ENCODE measurements at places on chromosomes 6 and 20. TPM values are rescaled to one million over a fixed set of nuclear protein-coding genes. Genes with fewer than 3 reads are reported as not detected.
A peak's percentile ranks its signal among the peaks of the same experiment; 100 is the strongest.

Gene CTAGE9
- total RNA-seq: not detected

Gene TNNC2
- total RNA-seq: 0.45 TPM

Gene SLC25A27
- 49.0 TPM for total RNA-seq

Gene LTB
- total RNA-seq: not detected

Gene ACTL10
- total RNA-seq: 0.64 TPM

Gene MATN4
- total RNA-seq: not detected

Gene GTSF1L
- total RNA-seq: not detected

Gene MUC21
- not detected for total RNA-seq

Gene EYS
- 7.5 TPM for total RNA-seq

Gene SPINT3
- not detected for total RNA-seq

Gene GPR6
- total RNA-seq: 0.27 TPM

Gene FRK
- total RNA-seq: 0.36 TPM

- DNase-seq: no peak
These were observed 80.1 kb downstream of the PTPN1 start for GRCh38 chr20:50590348-50590664.

DNA sequence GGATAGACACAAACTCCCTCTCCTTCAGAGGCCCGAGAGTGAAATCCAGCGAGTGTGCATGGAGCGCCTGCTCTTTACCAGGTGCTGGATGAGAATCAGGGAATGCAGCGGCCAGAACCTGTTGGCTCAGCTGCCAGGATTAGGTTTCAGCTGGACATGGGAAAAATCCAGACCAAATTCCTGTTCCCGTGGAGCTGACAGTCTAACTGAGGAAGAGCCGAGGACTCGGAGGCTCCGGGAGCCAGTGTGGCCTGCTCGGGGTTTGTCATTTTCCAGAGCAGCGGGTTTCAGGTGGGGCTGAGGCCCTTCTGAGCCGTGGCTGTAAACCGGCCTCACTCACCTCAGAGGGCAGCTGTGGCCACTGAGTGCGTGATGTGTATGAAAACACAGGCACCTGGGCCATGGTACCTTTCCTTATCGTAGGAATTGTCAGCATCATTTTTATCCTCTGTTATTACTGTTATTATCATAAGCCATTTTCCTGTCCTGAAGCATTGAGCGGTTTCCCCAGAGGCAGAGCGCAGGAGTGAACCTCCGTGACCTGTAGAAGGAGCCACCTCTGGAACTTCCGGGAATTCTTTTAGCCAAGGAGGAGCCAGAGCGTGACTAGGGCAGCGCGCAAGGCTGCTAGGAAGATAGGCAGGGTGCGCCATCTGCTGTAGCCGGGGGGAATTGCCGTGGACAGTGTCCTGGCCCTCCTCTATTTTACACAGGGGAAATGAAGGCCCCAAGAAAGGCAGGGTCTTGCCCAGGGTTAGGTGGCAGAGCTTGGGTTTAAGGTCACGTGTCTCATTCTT lies 27.3 kb downstream of the PKIG start:
- peak; percentile 89 for DNase-seq

- DNase-seq: no peak
These were observed 110.6 kb downstream of the UBE3D start for GRCh38 chr6:82954937-82955577.

- no peak for DNase-seq
These were observed 4.4 kb downstream of the CAPN11 start for GRCh38 chr6:44162876-44163625.

GRCh38 chr20:14412065-14412681 lies 74.8 kb upstream of the FLRT3 start:
- no peak for DNase-seq

DNA sequence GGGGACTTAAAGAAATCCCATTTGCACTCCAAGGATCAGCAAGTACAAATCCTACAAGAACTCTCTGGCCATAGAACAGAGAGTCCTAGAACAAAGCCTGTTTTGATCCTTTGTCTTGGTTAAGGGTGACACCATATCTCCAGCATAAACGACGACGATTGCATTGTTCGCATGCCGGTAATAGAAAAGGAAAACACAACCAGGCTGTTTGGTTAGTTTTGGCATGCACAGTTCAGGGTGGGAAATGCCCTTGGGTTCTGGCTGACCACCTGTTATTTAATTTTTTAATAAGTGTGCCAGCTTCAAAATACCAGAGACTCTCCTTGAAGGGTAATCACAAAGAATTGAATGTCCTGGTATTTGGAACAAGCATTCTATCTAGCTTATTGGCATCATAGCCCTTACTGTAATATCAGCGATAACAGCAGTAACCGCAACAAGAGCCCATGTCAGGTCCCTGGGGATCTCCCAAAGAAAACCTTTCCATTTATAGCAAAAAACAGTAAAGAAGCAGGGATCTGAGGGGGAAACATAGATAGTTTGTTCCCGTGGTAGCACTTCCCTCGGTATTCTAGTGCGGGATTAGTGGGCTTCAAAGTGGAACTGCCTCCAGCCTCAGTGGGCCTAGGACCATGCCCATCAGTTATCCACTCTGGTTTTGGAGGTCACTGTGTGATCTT lies 77.1 kb downstream of the TMEM170B start:
- no peak for DNase-seq

DNA sequence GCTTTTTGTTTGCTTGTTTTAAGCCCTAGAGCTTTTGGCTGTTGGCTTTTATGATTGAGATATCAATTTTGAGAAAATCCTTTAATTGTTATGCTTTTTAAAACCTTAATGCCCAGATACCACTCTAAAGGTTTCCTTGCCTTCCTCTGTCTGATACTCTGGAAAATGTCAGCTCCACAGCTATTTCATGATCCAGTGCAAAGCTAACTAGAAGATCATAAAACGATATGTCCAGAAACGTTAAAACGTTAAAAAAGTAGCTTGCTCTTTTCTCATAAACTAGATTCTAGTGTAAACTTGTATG lies 189.5 kb upstream of the TENT5A start:
- no peak for DNase-seq

GRCh38 chr6:56144538-56145324 lies 102.6 kb downstream of the COL21A1 start:
- DNase-seq: no peak

DNA sequence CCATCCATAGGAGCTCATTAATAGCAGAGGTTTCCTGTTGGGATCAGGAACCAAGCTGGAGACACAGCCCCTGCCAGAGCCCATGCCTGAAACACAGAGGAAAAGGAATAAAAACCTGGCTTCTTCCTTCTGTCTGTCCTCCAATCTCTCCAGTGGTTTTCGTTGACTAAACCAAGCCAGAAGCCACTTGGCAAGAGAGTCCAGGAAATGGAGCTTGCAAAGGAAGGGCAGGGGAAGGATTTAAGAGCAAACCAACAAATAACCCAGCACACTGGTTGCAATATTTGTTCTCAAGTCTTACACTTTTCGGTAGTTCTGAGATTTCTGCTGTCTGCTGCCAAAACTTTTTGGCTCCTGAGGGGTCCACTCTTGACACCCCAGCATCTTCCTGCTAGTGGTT lies 137.0 kb upstream of the BMP2 start:
- DNase-seq: no peak

GRCh38 chr20:61497029-61497627 lies 245.1 kb downstream of the CDH4 start:
- no peak for DNase-seq

Measured in cerebellum (tissue), 4 donors.